Karpas-422 (cell line): ENCODE measurements at places on chromosomes 3 and 15. TPM values are rescaled to one million over a fixed set of nuclear protein-coding genes. Genes with fewer than 3 reads are reported as not detected.

GRCh38 chr3:183807209-183807728, 18.1 kb downstream of the MAP6D1 start:
- no peaks in the 10 kb centered on the region for H3K4me1 ChIP-seq
- no peak for DNase-seq
- H3K4me3 ChIP-seq, result no peak overlapping the region
- no peak overlapping the region for H3K27ac ChIP-seq

- H3K4me3 ChIP-seq, result no peak overlapping the region
- H3K36me3 ChIP-seq, result no peaks in the 10 kb centered on the region
- H3K4me1 ChIP-seq, result no peaks in the 10 kb centered on the region
- no peaks in the 10 kb centered on the region for H3K27me3 ChIP-seq
These were observed 78.9 kb downstream of the PCSK6 start for GRCh38 chr15:101410612-101411011.

- H3K36me3 ChIP-seq, result no peaks in the 10 kb centered on the region
- no peak overlapping the region for H3K27ac ChIP-seq
- H3K27me3 ChIP-seq, result no peaks in the 10 kb centered on the region
- H3K4me3 ChIP-seq, result no peak overlapping the region
- DNase-seq, result no peak
These were observed 25.9 kb upstream of the UACA start for GRCh38 chr15:70789213-70789612.

GRCh38 chr3:188415196-188415595, 261.2 kb downstream of the LPP start:
- no peak overlapping the region for H3K27ac ChIP-seq
- H3K4me1 ChIP-seq, result peaks cover 27% of the 10 kb centered on the region
- no peak overlapping the region for H3K4me3 ChIP-seq
- DNase-seq, result no peak

- no peak overlapping the region for H3K27ac ChIP-seq
- peaks cover 9% of the 10 kb centered on the region; the same call in 1 of the 2 replicates for H3K4me1 ChIP-seq
- H3K27me3 ChIP-seq, result no peaks in the 10 kb centered on the region
- no peaks in the 10 kb centered on the region for H3K36me3 ChIP-seq
These were observed 1271.6 kb downstream of the NSUN3 start for GRCh38 chr3:95334461-95334860.

WDR53 gene
- 7.0 and 9.2 TPM in 2 replicates for total RNA-seq

- no peaks in the 10 kb centered on the region for H3K36me3 ChIP-seq
- no peak for DNase-seq
- H3K4me1 ChIP-seq, result peaks cover 47% of the 10 kb centered on the region
- H3K27me3 ChIP-seq, result no peaks in the 10 kb centered on the region
These were observed 11.6 kb upstream of the VGLL4 start for GRCh38 chr3:11655196-11655928.
